ENCODE measurements at places on chromosomes 7 and 10.

GRCh38 chr7:83821866-83822265, 172.9 kb upstream of the SEMA3E start:
- DNase-seq = no peak

GRCh38 chr10:4385231-4385870, 440.7 kb upstream of the AKR1E2 start:
- no peak for DNase-seq

DNA sequence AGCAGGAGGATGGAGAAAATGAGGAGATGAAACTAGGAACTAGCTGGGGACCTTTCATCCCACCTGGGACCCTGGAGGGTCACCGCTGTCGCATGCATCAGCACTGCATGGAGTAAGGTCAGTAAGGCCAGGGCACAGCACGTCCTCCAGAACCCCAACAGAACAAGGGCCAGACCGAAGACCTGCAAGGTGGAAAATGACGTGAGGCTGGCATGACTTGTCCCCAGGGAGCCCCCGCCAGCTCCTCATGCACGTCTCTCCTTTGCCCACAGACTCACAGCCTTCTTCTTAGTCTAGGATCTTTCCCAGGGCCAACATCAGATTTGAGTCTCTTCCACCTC, 4.7 kb downstream of the ZNF488 start:
- DNase-seq = no peak

DNA sequence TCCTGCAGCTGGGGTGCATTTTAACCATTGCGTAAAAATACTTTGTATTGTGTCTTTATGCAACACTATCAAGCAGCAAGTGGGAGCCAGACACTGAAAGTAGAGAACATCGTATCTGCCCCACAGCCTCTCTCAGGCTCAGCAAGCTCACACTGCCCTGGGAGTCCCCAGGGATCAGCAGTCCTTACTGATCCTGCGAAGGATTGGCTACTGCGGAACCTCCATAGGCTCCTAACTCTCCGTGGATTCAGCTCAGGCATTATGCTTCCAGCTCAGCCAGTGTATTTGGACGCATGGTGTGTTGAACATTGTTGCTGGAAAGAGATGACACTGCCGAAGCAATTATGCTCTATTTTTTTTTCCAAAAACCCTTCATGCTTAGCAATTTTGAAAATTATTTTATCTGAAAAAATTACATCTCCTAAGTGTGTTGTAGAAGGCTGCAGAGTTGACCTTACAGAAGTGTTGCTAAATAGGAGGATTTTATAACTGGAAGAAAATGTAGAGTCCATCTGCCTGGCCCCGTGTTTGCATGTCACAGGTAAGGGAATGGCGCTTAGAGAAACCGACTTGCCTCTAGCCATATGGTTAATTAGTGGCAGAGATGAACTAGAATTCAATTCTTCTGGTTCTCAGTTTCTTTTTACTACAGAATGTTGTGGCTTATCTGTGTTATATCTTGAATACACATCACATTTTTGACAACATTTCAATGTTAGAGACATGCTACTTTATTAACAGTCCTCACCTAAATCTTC, 276.4 kb upstream of the COBL start:
- no peak for DNase-seq

GRCh38 chr10:88392222-88392621, 190.9 kb downstream of the RNLS start:
- no peak for DNase-seq

GRCh38 chr10:71804077-71804476, 30.8 kb upstream of the VSIR start:
- DNase-seq = no peak

DNA sequence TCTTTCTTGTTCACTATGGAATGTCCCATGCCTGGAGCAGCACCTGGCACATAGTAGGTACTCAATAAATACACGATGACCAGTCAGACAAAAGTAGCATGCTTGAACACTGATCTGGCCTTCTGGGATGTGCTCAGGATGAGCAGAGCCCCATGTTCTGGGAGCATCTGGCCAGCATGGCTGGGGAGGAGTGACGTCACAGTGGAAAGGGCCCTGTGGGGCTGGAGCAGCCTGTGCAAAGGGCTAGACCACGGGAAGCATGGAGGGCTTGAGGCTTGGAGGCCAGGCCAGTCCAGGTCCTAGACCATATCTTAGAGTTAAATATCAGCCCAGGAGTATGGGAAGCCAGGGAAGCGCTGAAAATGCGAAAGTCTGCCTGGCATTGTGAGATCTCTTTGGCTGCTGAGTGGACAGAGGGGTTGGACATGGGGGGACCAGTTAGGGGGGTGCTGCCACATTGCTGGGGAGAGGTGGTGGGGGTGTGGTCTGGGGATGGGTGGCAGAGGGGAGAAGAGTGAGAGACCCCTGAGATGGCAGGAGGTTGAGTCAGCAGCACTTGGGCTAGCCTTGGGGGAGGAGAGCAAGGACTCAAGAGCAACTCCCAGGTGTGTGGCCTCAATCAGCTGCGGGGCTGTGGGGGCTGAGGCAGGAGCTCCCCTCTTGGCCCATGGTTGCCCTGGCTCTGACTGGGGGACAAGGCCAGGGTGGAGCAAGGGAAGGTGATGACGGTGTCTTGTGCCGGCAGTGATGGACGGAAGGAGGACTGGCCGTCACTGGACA, 34.9 kb downstream of the ZCCHC24 start:
- no peak for DNase-seq

DNA sequence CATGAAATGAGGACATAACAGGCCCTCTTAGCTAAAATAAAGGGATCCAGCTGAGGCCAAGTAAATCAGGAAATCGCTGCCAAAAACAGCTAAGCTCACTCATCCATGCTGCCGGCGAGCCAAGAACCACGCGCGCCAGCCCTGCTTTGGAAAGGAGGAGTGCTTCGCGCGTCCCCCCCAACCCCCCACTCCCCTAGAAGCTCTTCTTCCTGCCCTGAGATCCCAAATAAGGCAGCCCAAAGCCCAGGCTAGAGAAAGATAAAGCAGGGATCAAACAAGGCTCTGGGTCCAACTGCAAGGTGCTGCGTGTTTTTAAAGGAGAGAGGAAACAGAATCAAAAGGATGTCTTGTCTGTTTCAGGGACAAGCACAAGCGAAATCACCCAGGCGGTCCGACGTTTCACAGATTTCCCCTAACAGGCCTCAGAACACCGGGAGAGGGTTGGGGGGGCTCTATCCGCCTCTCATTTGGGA, 168.3 kb upstream of the AUTS2 start:
- DNase-seq = no peak

- DNase-seq = no peak
Measured at GRCh38 chr10:20343036-20343435, 526.8 kb downstream of the PLXDC2 start.

DNA sequence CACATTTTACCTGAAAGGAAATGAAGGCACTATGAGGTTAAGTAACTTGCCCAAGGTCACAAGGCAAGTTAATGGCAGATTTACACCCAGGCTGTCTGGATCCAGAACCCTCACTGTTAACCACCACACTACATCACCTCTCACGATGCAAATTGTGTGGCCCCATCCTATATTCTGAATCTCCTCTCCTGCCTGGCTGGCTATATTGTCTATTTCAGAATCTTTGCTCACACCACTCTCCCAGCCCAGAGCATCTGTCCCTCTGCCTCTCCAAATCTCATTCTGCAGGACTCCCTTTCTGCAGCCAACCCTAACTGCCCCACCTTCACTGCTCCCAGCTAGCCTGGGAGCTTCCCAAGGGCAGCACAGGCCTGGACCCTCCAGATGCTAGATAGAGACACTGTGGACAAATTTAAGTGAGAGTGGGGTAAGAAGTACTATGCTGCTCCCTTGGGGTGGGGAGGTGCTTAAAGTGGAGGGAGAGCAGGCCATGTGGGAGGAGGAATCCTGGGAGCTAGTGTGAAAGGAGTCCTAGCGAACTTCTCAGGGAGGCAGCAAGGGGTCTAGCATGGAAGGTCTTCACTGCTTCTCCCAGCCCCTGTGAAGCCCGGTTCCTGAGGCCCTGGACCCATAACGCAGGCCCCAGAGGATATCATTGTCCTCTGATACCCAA, 786 bp downstream of the CUEDC2 start:
- no peak for DNase-seq
